ENCODE measurements at places on chromosomes 16 and 17.

DNA sequence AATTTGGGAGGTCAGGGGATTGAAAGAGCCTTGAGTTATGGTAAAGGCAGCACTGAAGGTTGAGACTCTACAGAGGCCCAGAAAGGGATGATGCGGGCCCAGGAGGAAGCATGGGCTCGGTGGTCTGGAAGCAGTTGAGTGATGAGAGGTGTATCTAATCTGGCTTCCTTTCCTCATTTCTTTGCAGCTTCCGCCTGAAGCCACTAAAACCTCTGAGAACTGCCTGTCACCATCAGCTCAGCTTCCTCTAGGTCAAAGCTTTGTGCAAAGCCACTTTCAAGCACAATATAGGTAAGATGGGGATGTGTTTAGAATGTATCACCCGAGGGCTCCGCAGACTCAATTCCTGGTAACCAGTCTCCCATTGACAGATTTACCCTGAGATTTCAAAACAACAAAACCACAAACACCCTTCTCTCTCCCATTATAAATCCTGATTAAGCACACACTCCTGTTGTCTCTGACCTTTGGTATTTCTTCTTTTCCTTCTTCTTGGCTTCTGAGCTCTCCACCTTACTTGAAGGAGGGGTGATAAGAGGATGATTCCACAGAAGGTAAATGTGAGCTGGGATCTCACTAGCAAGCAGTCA, 21.2 kb downstream of the USP43 start:
- DNase-seq, result no peak

- no peak for DNase-seq
Measured at GRCh38 chr17:49093131-49093530, 39.4 kb upstream of the B4GALNT2 start.

GRCh38 chr16:21190599-21190998, 20.8 kb downstream of the ZP2 start:
- DNase-seq, result no peak

- DNase-seq, result no peak
Measured at GRCh38 chr17:27430882-27431491, 25.3 kb upstream of the KSR1 start.

DNA sequence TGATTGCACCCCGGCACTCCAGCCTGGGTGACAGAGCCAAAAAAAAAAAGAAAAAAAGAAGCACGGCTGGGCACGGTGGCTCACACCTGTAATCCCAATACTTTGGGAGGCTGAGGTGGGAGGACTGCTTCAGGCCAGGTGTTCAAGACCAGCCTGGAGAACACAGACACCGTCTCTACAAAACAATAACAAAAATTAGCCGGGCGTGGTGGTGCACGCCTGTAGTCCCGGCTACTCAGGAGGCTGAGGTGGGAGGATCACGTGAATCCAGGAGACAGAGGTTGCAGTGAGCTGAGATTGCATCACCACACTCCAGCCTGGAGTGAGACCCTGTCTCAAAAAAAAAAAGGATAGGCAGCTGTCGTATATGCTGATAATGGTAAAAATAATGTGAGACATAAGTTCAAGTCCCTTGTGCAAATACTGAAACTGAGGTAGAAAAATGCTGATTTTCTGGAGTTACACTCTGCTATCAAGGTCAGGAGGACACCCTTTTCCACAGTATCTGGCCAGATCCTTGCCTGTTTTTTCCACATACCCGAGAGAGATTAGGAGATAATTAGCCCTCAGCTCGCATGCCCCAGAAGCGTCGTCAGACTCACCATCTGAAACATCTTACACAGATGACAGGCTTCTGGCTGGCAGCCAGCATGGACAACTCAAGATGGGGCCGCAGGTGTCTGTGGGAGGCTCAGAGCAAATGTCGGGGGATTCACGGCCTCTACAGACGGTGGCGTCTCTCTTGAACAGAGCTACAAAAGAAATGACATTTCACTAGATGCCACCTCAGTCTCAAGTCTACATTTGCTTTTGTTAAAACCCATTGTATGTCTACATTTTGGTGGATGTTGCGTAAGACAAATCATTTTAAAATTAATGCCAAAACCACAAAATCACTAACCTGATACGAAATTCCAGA, 36.8 kb downstream of the WDR45B start:
- DNase-seq, result no peak

GRCh38 chr16:73610605-73611156, 562.8 kb upstream of the ZFHX3 start:
- no peak for DNase-seq

DNA sequence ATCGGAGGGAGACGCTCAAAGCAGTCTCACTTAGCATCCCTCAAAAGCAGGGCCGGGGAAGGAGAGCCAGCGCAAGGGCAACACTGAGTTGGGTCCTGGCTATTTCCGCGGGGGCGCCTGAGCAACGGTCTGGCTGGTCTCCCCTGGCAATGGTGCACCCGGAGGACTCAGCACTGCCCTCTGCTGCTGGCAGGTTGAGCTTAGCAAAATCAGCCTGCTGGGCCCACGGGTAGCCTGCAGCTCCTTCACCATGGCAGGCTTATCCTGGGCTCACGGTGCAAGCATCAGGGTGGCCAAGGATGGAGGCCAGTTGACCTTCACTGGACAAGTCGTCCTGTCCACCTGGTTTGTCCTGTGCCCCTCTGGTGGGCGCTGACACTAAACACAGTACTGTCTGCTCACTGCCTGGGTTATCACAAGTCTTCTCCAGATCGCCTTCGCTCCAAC, 14.4 kb upstream of the ALDH3A1 start:
- peak; percentile 63 for DNase-seq

DNA sequence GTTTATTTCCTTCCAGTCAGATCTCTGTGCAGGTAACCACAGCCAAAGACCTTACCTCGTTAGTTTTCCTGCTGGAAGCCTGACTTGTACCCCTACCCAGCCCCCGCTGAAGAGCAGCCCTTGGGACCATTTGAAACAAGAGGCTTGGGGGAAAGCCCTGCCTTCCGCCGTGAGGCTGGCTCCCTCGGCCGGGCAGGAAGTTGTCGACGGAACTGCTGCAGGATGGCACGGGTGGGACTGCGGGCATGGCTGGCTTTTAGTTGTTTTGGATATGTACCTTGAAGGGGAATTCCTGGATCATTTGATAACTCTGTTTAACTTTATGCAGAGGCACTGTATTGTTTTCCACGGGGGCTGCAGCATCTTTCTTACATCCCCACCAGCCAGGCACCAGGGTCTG, 49.0 kb upstream of the ENDOV start:
- DNase-seq, result no peak

Measured in left renal cortex interstitium (tissue), 4 donors.